ENCODE measurements at places on chromosomes 5 and 9.

DNA sequence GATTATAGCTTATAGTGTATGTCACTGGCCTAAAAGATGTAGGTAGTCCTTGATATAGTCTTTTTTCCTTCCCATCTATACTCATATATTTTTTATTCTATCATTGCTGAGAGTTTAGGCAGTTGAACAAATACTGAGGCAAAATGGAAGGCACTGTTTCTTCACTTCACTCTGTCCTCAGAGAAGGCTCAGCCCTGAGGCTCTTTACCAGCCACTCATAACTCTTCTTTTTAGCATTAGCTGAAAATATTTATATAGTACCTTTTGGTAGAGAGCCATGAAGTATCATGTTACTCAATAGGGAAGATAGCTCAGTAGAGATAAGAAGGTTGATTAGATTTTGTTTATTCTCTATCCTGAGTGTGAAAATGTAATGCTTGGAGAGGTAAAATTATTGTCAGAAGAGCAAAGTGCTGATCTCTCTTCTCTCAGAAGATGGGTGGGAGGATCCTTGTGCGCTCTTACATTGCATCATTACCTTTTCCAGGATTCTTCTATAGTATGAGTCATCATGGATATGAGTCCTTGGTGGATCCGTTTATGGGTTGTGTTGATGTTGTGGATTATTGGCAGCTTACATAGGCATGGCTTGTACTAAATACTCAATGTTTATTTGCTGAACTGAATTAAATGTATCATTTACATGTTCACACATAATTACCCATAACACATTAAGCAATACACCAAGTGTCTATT, 88.1 kb downstream of the ANXA1 start:
- no peak for DNase-seq

GRCh38 chr5:143403334-143403592, 223 bp downstream of the NR3C1 start:
- no peak for DNase-seq

- peak; percentile 44 for DNase-seq
These were observed 6.3 kb upstream of the IRX2 start for GRCh38 chr5:2757563-2758351.

- DNase-seq = peak; percentile 21
These were observed 186.3 kb downstream of the MARCHF11 start for GRCh38 chr5:15993334-15993733.

- DNase-seq = peak; percentile 18
These were observed at the start of gene LRRC70 for GRCh38 chr5:62578540-62578939. Gene LRRC70, plus strand, starts transcription at chr5:62578819. Its CDS starts 620 bp downstream, at chr5:62579439.

GRCh38 chr9:77803423-77803822, 155.3 kb upstream of the GNA14 start:
- no peak for DNase-seq

DNA sequence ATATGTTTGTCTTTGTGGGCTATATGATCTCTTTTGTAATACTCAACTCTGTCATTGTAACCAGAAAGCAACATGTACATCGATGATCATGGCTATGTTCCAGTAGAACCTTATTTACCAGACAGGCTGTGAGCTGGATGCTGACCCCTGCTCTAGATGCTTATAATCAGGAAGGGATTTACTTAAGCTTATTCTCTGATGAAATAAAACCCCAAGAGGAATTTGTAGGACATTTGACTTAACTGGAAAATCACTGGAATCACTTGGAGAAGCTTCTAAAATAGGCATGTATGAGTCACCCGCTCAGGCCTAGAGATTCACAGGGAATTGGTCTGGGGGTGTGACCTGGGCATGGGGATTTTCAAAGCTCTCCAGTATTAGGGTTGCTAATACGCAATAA, 285.8 kb upstream of the ZNF608 start:
- DNase-seq = peak; percentile 29

- no peak for DNase-seq
These were observed 406.6 kb downstream of the FAM170A start for GRCh38 chr5:120035815-120036577.

GRCh38 chr5:172594431-172594830, 46.6 kb upstream of the NEURL1B start:
- no peak for DNase-seq

GRCh38 chr5:111169269-111169668, 54.9 kb upstream of the CAMK4 start:
- no peak for DNase-seq

GRCh38 chr5:132103332-132103951, 29.9 kb downstream of the CSF2 start:
- peak; percentile 81 for DNase-seq

- DNase-seq = no peak
These were observed 23.1 kb downstream of the FGFR4 start for GRCh38 chr5:177109810-177110209.

- DNase-seq = no peak
These were observed at the start of gene IFNW1 for GRCh38 chr9:21141427-21141882. Gene IFNW1, minus strand, starts transcription at chr9:21141832. Its CDS starts 262 bp downstream, at chr9:21141570.

GRCh38 chr5:9698125-9698826, 68.1 kb upstream of the TAS2R1 start:
- DNase-seq = no peak
